Stimulated activated CD8-positive, alpha-beta memory T cell treated with anti-CD3 and anti-CD28 coated beads, Interleukin-4, amount 100 ng/mL, for 24 hours (primary cell): ENCODE measurements at places on chromosomes 2 and 18.
A peak's percentile ranks its signal among the peaks of the same experiment; 100 is the strongest.

DNA sequence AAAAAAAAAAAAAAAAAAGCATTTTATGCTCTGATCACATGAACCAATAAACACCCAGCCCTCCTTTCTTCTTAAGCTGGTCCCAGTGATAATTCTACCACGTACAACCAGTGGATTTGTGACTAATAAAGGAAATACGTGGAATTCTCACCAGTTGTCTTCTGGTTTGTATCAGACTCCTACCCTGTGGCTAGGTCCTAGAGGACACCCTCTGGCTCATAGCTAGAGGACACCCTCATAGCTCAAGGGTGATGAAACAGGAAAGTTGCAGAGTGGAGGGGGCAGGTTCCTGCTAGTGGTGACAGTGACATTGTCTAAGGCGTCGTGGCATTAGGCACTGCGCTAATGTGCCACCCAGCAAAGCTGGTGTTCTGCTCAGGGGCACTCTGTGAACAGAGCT lies 167.8 kb downstream of the BCL11A start:
- DNase-seq = no peak

- no peak for DNase-seq
Observed at GRCh38 chr18:79383388-79384056, 12.2 kb upstream of the NFATC1 start.

DNA sequence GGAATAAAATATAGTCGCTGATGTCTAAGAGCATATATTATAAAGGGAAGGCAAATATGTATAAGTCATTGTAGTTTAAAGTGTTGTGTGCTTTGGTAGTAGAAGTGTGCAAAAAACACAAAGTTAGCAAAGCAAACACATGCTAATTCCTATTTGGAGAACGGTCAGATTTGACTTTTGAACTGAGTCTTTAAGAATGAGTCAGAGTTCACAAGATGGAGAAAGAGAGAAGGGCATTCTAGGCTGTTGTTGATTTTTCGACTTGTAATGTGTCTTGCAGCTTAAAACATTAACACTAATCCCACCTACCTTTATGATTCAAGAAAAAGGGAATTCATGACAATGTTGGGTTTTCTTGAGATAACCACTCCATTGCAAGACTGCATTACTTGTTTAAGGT lies 98.1 kb downstream of the CRIM1 start:
- DNase-seq = no peak

GRCh38 chr2:125259451-125259850 lies 1234.4 kb downstream of the CNTNAP5 start:
- no peak for DNase-seq

GRCh38 chr18:73884868-73885267 lies 262.8 kb downstream of the FBXO15 start:
- no peak for DNase-seq

GRCh38 chr2:194452504-194452903 lies 1204.5 kb upstream of the SLC39A10 start:
- no peak for DNase-seq

GRCh38 chr18:11570073-11570588 lies 39.3 kb upstream of the SLC35G4 start:
- DNase-seq = no peak

GRCh38 chr2:41851554-41851953 lies 196.3 kb upstream of the PKDCC start:
- DNase-seq = no peak

GRCh38 chr2:144504218-144504641 lies 15.7 kb downstream of the ZEB2 start:
- no peak for DNase-seq

DNA sequence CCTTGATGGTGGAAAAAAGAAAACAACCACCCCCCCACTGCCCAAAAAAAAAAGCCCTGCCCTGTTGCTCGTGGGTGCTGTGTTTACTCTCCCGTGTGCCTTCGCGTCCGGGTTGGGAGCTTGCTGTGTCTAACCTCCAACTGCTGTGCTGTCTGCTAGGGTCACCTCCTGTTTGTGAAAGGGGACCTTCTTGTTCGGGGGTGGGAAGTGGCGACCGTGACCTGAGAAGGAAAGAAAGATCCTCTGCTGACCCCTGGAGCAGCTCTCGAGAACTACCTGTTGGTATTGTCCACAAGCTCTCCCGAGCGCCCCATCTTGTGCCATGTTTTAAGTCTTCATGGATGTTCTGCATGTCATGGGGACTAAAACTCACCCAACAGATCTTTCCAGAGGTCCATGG lies 28.0 kb downstream of the MAL start:
- DNase-seq = no peak

DNA sequence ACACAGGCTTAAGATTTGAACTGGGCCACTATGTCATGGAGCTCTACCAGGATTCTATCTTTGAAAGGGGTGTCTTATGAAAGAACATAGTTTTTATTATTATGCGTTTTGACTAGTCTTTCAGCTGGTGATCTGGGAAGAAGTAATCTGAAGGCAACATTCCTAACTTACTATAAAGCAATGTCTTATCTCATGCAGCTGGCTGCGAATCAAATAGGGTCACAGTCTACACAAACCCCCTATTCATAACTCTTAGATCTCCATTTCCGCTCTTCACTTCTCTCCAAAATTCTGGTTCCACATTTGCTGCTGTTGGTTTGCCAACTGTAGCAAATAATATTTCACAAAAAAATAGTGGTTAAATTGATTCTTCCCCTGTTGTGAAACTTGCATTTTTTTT lies 813.3 kb downstream of the CNTNAP5 start:
- DNase-seq = no peak

GRCh38 chr18:46322411-46322891 lies 218.3 kb downstream of the HAUS1 start:
- DNase-seq = no peak

DNA sequence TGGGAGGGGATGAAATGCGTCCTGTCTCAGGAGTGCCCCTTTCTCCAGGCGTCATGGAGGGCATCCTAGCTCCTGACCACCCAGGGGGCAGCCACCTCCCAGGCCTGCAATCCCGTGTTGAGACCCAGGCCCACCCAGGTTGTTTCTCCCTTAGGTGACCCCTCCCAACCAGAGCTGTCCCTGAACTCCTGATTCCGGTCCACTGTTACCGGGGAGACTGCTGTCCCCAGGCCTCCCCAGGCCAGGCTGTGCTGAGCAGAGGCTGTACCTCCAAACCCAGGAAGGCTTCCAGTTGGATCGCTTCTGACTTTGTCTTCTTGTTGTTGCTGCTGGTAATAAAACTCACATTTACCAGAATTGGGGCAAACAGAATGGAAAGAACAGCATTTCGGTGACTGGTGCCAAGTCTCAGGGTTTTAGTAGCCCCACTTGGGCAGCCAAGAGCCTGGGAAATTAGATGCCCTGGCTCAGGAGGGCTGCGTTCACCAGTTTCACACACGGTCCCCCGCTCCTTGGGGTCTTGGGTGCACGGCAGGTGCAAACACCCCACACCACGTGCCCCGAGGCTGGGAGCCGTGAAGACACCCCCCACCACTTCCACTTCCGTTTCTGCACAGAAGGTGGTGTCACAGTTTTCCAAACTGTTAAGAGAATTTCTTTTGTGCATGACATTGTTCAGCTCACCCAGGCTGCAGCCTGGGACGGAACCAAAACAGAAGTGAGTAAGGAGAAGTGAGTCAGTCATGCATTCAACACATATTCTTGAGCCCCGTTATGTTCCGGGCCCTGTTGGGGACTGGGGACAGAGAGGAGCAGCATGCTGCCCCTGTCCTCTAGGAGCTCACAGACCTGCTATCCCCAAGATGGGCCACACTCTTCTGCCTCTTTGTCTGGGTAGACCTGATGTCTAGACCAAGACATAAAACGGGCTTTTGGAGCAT lies 29.4 kb downstream of the ITM2C start:
- no peak for DNase-seq

- DNase-seq = peak; percentile 18
Observed at GRCh38 chr2:240136671-240137292, 677 bp upstream of the COPS9 start.

DNA sequence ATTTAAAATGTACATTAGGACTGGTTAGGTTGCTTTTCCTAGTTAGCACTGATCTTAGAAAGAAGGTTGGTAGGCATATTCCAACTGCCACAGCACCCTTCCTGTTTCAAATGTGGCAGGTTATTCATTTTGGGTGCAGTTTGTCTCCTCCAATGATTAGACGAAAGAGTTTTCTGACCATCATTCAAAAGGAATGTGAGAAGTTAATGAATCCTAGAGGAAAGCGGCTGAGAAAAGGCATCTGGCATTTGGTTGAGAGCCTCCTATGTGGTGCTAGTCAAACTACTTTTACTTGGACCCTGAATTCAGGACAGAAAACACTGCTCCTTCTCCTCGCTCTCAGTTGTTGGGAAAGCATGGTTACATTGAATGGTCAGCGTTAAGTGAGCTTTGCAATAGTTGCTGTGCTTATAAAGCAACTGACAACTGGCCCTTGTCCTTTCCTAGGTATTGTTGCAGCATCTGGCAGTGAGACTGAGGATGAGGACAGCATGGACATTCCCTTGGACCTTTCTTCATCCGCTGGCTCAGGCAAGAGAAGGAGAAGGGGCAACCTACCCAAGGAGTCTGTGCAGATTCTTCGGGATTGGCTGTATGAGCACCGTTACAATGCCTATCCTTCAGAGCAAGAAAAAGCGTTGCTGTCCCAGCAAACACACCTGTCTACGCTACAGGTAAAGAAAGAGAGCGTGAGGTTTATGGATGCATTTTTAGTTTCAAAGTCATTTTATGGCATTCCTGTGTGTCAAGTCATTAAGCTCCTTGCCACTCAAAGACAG lies 6.1 kb downstream of the TGIF1 start:
- no peak for DNase-seq

GRCh38 chr2:65075176-65075575 lies 19.0 kb downstream of the CEP68 start:
- no peak for DNase-seq

GRCh38 chr2:100285691-100286090 lies 36.6 kb downstream of the LONRF2 start:
- no peak for DNase-seq

DNA sequence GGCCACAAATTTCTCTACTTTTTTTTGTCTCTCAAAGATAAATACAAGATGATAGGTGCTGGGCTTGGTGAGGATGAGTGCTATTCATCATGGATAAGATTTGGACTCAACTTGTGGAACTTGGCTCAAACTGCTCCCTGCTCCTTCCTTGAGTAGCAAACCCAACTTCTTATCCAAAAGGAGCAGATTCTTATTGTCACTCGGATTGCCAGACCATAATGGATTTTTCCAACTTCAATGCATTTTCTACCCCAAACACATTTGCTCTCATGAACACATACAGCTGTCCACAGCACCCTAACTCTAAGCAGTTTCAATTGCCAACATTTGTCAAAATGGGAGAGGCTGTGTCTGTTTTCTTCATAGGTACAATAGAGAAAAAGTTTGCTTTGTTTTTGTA lies 99.5 kb upstream of the APCDD1 start:
- DNase-seq = no peak

- no peak for DNase-seq
Observed at GRCh38 chr2:41626936-41627335, 420.9 kb upstream of the PKDCC start.

GRCh38 chr18:58813105-58813504 lies 51.6 kb upstream of the ZNF532 start:
- DNase-seq = no peak

DNA sequence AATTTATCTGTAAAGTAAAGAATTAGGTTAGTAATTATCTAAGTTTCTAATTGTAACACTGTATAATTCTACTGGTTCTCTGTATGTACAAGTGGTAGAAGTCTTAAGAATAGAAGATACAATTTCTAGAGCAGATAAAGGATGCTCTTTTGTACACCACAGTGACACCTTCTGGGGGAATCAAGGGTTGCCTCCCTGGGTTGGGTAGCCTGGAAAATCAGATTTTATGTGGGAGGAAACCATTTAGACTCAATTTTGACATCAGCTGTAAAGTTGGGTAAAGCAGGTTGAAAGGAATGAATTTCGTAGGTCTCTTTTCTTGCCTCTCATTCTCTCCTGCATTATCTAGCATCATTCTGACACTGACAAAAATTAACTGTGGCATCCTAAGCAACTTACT lies 354.8 kb downstream of the DCC start:
- DNase-seq = no peak

- no peak for DNase-seq
Observed at GRCh38 chr2:69196327-69197117, 183.5 kb downstream of the ANTXR1 start.

- no peak for DNase-seq
Observed at GRCh38 chr2:236755278-236755840, 185.7 kb downstream of the ACKR3 start.

DNA sequence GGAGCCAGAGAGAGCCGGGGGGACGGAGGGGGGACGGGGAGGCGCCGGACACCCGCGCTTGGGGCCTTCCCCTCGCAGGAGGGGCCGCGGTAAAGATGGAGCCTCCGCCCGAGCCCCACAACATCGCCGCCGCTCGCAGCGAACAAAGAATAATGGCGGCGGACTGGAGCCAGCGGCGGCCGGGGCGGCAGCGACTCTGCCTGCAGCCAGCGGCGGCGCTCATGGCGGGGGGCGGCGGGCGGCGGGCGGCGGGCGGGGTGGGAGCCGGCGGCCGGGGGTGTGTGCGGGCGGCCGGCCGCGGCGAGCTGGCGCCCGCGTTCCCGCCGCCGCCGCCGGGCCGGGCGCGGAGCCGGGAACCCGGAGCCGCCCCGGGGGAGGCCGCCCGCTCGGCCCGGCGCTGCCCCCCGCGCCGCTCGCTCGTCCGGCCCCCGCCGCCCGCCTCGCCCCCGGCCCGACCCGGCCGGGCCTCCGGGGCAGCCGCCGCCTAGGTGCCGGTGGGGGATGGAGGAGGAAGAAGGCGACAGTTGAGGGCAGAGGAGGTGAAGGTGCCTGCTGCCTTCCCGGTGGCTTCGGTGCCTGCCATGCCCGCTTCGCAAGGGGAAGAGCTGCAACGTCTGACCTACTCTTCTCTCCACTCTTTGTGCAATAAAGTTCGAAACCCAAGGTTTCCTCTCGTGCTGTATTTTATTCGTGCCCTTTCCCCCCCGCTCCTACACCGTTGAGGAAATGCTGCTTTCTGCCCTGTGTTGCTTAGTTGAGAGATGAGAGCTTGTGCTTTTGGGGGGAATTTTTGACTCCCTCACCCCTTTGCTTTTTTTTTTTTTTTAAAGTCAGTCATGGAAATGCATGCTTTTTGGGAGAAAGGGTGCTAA lies 634 bp downstream of the CREB1 start:
- peak; percentile 37 for DNase-seq

GRCh38 chr18:24254071-24254470 lies 115.2 kb downstream of the CABYR start:
- no peak for DNase-seq

GRCh38 chr2:32752205-32752604 lies 124.4 kb downstream of the TTC27 start:
- no peak for DNase-seq

GRCh38 chr18:77062518-77063003 lies 70.0 kb downstream of the MBP start:
- no peak for DNase-seq

DNA sequence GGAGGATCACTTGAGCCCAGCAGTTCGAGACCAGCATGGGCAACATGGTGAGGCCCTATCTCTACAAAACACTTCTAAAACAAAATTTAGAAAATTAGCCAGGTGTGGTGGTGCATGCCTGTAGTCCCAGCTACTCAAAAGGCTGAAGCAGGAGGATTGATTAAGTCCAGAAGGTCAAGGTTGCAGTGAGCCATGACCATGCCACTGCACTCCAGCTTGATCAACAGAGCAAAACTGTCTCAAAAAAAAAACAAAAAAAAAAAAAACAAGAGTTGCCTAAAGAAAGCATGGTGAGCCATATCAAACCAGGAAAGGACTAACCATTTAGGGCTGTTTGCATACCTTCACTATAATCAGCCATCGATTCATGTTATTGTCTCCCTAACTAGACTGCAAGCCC lies 4.5 kb downstream of the CLASP1 start:
- no peak for DNase-seq
